Common myeloid progenitor, CD34-positive (primary cell): ENCODE measurements at places on chromosomes 3 and 15.
A peak's percentile ranks its signal among the peaks of the same experiment; 100 is the strongest.

GRCh38 chr15:42329161-42329560 is 30.1 kb upstream of the CAPN3 start:
- no peak for DNase-seq

DNA sequence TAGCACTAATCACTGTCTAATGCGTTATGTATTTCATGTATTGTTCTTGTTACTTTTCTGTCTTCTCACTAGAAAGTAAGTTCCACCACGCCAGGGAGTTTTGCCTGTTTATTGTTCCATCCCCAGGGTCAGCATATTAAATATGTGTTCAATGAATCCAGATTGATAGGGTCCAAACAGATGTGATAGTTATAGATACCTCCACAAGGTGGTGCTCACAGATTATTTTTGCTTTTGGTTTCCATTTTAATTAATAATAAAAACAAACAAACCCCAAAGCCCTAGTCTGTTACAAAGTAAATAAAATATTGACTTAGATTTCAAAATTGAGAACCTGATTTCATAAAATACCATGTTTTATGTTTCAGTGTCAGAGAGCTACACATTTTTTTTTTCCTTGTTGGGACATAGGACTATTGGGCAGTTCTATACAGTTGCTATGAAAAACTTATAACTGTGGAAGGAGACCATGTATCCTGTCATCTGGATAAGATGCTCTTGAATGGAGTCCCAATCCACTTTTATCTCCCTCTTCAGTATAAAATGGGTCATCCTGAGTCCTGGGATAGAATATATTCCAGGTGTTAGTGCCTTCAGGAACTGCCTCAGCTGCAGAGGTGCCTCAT is 12.4 kb downstream of the OTOL1 start:
- DNase-seq, result peak; percentile 28

- DNase-seq, result no peak
Measured at GRCh38 chr15:96622714-96623113, 292.2 kb downstream of the NR2F2 start.

DNA sequence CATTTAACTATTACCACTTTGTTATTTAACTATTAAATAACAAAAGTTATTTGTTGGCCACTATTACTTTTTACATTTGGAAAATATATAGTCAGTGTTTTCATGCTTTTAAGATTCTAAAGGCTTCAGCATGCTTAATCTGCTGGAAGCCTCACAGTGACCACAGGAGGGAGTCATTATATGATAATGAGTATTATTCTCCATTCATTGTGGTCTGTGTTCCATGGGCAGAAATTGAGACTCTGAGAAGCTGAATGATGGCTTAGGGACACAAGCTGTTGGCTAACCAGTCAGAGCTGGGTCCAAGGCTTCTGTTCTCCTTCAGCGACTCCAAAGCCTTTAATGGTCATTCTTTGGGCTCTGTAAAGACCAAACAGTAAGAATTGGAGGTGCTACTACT is 64.7 kb downstream of the BFSP2 start:
- peak; percentile 63 for DNase-seq

DNA sequence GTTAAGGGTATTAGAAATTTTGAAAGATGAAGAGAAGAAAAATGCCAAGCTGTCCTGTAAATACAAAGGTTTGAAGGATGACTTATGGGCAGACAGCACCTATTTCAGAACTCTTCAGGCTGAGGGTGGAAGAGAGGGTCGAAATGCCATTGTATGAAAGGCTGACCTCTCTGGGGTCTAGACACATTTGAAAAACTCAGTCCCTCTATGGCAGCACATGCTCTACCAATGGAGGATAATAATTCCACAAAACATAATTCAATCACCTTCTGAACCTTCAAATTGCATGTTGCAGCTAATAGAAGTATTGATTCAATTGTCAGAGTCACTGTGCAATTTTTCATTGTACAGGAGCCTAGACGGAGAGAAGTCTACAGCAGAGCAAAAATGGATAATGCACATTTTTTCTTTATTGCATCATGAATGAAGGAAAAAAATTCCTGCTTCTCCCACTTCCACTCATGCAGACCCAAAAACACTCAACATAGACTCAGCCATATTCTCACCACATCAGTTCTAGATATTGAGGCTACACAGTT is 569.1 kb downstream of the TBL1XR1 start:
- no peak for DNase-seq

DNA sequence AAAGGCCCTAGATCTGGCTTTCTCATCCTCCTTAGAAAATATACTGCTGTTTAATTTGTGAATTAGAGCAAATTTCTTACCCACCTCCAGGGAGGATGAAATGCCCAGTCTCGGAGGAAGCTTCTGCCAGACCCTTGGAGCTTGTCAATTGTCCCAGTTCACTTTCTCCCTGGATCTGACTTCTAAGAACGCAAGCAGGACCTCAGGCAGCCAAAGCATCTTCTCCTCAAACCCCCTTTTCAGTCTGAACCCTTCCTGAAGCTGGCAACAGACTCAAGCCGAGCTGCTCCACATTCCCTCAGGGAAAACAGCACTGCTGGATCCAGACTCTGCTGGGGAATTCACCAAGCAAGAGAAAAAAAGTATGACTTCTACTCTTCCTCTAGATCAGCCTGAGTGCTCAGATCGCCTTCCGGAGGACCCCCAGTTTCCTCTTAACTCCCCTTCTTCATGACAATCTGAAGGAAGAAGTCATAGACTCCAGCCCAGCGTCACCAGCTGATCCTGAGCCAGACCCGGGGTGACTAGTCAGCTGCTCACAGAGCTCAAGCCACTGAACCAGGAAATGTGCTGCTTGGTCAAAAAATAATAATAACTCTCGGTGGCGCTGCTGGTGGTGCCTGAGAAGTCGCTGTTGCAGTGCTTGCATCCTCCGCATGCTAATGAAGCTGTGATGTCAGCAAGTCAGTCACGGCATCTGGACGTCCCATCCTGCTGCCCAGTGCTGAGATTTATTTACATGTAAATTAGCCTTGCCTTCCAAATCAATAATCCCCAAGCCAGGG is at the start of gene PRICKLE2:
PRICKLE2 (minus strand) TSS at position 641 of the 785 bp plus-strand sequence. CDS start 26,539 bp downstream, outside the sequence.
- DNase-seq, result peak; percentile 38

DNA sequence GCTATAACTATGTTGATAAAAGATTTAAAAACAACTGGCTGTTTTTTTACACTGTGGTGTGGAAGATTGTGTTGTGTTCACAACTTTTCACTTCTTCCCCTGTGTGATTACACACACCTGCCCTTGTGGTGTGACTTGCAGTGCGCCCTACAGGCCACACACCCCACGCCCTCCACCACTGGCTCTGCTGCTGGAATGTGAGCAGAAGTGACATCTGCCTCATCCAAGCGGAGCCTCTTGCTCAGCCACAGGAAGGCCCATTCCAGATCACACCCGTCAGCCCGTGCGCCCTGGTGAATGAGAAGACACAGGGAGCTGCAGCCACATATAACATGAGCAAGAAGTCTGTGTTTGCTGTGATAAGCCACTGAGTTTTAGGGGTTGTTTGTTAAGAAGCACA is 7.0 kb downstream of the CCR2 start:
- no peak for DNase-seq

DNA sequence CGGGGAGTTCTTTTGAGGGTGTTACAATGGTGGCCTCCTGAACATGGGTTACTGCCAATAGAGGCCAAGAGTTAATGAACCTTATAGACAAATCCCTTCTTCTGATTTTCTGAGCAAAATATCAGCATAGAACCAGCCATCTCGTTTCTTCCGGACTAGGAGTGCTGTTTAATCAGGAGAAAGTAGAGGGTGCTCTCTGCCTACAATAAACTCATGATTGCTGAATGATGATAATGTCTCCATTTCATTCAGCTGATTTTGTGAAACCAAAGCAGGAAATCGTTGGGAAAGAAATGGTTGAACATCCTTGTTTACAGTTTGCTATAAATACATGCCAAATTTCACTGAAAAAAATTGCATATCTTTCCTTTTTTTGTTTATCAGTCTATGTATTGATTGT is 142.8 kb upstream of the PLSCR5 start:
- no peak for DNase-seq

GRCh38 chr15:101088271-101088670 is 163.6 kb downstream of the CHSY1 start:
- no peak for DNase-seq

GRCh38 chr3:56123487-56123886 is 344.8 kb downstream of the ERC2 start:
- no peak for DNase-seq

GRCh38 chr15:27414168-27414870 is 443.3 kb downstream of the GABRG3 start:
- no peak for DNase-seq

- DNase-seq, result no peak
Measured at GRCh38 chr15:71302861-71303410, 187.7 kb downstream of the THSD4 start.

- no peak for DNase-seq
Measured at GRCh38 chr3:52373676-52374075, 57.6 kb downstream of the DNAH1 start.

GRCh38 chr3:133964547-133964946 is 65.2 kb downstream of the SLCO2A1 start:
- no peak for DNase-seq

DNA sequence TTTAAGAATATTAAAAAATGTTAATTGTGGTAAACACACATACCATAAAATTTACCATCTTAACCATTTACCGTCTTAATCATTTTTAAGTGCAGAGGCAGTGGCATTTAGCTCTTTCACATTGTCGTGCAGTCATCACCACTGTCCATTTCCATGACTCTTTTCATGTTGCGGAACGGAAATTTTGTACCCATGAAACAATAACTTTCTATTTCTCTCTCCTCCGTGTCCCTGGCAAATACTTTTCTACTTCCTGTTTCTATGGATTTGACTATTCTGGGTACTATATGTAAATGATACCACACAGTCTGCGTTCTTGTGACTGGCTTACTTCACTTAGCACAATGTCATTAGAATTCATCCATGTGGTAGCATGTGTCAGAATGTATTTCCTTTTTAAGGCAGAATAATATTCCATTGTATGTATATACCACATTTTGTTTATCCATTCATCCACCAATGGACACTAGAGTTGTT is 27.9 kb downstream of the AKAP13 start:
- DNase-seq, result no peak

DNA sequence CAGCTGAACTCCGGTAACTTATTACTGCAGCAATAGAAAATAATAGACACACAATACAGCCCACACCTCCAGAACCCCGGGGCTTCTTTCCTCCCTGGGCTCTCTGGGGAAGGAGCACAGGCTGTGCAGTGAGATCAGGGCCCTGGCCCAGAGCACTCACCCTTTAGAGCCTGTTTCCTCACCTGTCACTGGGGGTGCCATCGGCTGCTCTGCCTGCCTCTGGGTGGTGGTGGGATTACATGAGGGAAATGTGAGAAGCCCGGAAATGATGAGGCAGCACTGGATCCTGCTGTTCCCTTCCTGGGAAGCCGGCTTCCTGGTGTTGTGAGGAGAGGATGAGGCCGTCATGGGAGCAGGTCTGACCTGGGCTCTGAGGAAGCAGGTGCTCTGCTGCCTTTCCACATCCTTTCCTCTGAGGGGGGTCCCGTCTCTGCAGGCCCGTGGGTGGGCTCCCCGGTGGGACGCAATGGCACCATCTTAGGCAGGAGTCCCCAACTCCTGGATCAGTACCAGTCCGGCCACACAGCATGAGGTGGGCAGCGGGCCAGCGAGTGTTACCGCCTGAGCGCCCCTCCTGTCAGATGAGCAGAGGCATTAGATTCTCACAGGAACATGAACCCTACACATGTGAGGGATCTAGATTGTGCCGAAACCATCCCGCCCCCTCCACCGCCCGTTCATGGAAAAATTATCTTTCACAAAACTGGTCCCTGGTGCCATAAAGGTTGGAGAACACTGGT is 220.9 kb upstream of the CTDSPL start:
- DNase-seq, result no peak

- DNase-seq, result no peak
Measured at GRCh38 chr3:128238184-128238489, 84.9 kb downstream of the EEFSEC start.

DNA sequence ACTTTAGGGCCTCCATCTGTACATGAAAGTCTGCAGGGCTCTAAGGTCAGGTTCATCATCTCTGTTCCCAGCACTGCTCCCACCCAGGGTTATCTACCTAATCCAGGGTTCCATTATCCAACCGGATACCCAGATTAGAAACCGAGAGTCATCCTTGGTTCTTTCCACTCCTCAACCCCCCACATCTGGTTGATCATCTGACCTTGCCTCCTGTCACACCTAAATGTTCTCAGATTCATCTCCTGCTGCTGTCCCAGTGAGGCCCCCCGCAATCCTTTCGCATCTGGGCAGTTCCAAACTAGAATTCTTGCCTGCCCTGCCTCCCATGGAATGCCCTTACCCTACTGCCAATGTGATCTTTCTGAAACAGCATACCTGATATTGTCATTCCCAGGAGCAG is 136.5 kb downstream of the PDE8A start:
- no peak for DNase-seq

DNA sequence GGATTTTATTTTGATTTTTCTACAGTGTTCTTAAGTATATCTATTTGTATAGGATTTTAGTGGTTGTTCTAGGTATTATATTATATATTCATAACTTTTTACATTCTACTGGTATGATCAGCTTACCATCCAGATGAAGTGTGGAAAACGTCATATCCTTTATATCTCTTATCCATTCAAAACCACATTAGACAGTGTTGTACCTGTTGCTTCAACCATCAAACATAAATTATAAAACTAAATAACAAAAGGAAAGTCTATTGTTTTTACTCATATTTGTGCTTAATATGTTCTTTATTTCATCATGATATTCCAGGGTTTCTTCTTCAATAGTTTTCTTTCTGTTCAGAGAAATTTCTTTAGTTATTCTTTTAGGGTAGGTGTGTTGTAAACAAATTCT is 191.4 kb downstream of the RPLP1 start:
- DNase-seq, result no peak

DNA sequence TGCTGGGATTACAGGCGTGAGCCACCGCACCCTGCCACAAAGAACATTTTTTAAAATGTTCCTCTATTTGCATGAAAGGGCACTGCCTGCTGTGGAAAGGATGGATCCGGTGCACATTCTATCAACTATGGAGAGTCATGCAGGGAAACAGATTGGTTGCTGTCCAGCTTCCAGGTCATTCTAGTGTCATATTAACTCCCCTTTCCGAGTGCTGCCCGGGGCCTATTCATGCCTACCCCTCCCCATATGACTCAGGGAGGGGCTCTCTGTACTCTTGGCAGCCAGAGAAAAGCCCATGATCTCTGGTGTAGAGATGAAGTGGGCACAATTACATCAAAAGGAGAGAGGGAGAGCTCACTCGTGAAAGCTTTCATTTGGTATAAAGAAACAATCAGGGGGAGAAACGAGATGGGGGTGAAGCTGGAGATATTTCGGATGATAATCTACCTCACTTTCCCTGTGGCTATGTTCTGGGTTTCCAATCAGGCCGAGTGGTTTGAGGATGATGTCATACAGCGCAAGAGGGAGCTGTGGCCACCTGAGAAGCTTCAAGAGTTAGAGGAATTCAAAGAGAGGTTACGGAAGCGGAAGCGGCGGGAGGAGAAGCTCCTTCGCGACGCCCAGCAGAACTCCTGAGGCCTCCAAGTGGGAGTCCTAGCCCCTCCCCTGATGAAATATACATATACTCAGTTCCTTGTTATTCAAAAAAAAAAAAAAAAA is 16.1 kb upstream of the AHSG start:
- DNase-seq, result no peak

DNA sequence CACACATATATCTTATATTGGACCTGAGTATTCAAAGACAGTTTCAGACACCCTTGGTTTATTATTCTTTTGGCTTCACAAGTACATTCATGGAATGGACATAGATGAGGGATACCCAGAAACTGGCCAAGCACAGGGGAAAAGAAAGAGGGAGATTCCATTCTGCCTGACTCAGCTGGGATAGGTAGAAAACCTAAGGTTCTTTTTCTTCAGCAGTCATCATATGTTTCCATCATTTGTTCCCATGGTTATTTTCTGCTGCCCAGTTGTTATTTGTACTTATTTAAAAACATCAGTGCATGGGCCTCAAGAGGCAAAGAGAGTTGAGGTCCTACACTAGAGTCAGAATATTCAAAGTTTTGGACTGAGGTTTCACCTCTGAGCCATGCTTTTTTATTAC is 91.8 kb downstream of the FILIP1L start:
- no peak for DNase-seq
